ENCODE measurements at places on chromosomes 16 and 17. TPM values are rescaled to one million over a fixed set of nuclear protein-coding genes. Genes with fewer than 3 reads are reported as not detected.
A peak's percentile ranks its signal among the peaks of the same experiment; 100 is the strongest.

- DNase-seq = no peak
Measured at GRCh38 chr17:13952009-13952750, 117.1 kb upstream of the COX10 start.

- DNase-seq = no peak
Measured at GRCh38 chr17:75853433-75853832, 1.7 kb downstream of the WBP2 start.

- peak; percentile 72 for DNase-seq
Measured at GRCh38 chr17:41697122-41697962, 8.7 kb downstream of the EIF1 start.

DNA sequence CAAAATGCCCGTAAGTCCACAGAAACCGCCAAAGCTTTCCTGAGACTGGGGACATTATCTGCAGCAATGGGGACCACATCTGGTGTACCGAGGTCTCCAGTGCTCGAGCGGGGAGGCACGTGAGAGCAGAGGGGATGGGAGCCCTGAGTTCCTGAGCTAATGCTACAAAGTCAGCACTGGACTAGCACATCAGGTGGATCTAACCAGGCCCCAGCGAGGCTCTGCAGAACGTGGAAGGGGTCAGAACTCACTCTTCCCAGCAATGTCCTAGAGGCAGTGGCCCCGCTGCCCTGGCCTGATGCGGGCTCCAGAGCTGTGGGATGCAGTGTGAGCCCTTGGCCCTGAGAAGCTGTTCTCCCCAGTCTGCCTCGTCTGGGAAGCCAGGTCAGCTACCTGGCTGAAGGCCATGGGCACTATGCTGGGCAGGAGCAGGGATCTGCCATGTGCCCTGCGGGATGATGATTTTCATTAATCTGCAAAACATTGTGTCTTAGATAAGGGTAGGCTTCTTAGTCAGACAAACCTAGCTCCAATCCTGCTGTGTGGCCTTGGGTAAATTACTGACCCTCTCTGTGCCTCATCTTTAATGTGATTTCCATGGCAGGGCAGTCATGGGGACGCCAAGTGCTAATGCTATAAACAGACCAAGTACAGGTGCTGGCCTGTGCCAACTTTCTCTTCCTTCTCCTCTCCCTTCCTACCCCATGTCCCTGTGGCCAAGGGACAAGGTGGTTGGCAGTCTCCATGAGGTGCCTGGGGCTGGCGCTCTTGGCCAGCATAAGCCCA is 40.1 kb upstream of the SLC38A10 start:
- DNase-seq = no peak

DNA sequence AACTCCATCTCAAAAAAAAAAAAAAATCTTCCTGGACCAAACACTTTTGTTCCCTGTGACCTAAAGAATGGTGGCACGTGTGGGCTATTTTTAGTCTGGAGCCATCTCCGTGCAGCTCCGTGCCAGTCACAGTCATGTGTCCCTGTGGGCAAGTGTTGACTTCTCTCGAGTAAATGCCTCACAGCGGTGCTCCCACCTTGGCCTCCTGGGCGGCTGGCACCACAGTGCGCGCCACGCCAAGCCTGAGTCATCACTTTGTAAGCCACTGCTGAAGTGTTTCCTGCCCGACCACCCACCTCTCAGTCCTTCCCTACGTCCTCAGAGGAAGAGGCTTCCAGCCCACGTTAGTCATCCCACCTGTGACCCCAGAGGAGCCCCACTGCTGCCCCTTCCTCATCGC is 10.9 kb upstream of the HEXD start:
- no peak for DNase-seq

- DNase-seq = peak; percentile 28
Measured at GRCh38 chr16:49466881-49467280, 93.3 kb downstream of the C16orf78 start.

- no peak for DNase-seq
Measured at GRCh38 chr16:27754788-27755690, 205.1 kb downstream of the KATNIP start.

- DNase-seq = no peak
Measured at GRCh38 chr16:183005-183404, 2.7 kb downstream of the HBQ1 start.

GRCh38 chr17:2435862-2436261 is 35.0 kb upstream of the MNT start:
- no peak for DNase-seq

DNA sequence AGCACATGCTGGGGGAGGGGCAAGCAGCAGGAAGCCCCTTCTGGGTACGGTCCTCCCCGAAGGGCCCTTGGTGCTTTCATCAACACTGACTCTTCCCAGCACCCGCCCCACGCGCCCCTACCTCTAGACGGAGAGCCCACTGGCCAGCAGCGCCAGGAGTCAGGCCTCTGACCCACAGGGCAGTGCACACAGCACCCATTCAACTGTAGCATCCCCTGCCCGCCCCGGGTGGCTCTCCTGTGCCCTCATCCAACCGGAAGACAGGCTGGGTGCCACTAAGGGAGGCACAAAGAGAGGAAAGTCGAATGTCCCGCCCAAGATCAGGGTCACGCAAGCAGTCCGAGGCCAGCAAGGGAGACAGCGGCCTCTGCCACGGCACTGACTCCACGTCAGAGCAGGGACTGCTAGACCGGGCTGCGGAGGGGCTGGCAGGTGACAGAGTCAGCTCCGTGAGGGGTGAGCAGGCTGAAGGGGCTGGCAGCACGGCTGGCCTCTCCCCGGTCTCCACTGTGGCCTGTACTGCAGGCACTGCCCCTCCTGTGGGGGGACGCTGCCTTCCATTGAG is 9.8 kb downstream of the MSRB1 start:
- DNase-seq = no peak

GRCh38 chr16:53773881-53774280 is 69.9 kb downstream of the FTO start:
- DNase-seq = no peak

DNA sequence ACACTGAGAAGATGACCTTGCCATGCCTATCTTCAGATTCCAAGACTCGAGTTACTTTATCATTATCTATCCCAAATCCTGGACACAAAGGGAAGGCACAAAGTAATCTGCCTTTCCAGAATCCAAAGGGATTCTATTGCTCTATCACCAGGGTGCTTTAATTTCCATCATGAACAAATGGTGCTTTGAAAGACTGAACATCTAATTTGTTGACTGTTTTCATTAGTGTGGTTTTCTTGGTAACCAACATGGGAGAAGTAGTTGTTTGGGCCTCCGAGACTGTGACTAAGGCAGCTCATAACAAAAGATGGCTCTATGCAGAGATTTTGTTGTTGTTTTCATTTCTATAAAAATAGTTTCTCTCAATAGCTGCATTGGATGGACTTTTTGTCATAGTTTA is 441.0 kb upstream of the SOX9 start:
- DNase-seq = no peak

- no peak for DNase-seq
Measured at GRCh38 chr17:35725802-35726126, 5.7 kb upstream of the RASL10B start.

DNA sequence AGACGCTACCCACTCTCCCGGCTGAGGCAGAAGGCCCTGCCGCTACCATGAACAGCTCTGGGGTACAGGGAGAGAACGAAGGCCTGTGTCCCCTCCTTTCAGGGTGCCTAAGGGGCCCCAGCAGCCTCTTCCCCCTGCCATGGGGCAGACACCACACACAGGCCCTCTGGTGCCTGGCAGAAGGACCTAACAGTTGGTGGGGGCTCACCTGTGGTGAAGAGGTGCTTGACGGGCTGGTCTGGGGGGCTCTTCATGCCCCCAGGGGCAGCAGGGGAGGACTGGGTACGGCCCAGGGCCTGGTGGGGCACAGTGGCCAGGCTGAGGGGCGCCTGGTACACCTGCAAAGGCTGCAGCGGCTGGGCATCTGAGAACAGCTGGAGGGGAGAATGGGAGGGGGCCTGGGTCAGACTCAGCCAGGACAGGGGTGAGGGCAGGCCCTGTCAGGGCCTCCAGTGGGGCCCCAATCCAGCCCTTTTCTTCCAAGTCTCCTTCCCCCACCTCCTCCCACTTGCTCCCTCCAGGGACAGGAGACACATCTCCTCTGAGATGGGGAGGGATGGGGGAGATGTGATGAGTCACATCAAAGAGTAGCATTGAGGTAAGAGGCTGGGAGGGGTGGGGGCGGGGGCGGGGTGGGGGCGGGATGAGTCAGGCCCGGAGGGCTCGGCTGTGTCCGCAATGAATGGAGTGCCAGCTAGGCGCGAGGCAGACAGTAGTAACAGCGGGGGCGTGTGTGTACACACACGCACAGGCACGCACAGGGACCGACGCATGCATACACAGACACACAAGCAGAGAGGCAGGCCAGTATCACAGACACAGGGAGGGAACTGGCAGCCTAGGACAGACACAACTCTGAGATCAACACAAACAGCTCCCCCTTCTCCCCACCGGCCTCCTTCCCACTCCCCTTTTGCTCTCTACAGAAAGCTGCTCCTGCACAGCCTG is 16.1 kb downstream of the G6PC3 start:
- DNase-seq = no peak

GRCh38 chr17:83034525-83034924 is 44.9 kb upstream of the METRNL start:
- peak; percentile 34 for DNase-seq

DNA sequence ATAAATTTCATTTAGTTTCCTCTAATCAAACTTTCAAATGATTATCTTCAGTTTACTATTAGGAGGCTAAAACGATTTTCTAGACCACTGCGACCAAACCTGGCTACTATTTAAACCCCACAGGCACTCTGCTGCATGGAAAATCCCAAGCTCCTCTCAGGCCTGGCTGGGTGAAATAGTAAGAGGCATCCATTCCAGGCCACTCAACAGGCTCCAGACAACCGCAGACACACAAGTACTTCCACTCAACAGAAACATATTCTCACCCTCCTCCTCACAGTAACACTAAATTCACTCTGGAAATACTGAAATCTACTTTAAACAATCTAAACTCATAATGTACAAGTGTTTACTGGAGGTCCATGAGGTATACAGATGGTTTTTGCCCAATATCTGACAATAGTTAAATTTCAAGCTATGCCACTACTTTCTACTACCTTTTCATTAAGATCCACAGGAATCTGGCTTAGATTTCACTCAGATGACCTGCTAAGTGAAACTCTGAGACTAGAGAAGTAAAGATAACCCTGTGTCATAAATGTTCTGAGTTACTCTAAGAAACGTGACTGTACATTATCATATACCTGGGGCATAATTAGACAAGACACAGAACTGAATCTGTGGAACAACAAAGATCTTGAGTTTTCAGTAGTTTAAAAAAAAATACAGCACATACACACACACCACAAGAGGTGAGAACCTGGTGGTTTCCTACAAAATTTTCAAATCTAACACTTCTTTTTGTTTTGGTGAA is 10.4 kb downstream of the VPS53 start:
- no peak for DNase-seq

DNA sequence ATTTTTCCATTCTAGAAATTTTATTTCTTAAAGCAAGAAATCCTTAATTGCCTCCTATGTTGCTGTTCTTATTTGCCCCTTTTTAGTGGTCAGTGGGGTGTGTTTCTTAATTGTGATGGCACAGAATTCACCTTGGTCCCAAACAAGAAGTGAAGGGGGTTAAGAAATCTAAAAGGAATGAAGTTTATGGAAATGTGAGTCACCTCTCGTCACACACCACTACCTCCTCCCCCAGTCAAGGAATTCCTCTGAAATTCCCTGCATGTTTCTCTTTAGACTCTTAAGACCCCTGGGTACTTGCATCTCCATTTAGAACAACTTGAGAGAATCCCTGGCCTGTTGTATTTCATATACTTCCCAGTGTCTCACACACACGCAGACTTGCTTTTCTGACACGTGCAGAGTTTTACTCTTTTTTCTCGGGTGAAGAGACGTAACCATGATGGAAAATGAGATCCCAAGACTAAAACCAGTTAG is 247.4 kb downstream of the PRKCA start:
- no peak for DNase-seq

DNA sequence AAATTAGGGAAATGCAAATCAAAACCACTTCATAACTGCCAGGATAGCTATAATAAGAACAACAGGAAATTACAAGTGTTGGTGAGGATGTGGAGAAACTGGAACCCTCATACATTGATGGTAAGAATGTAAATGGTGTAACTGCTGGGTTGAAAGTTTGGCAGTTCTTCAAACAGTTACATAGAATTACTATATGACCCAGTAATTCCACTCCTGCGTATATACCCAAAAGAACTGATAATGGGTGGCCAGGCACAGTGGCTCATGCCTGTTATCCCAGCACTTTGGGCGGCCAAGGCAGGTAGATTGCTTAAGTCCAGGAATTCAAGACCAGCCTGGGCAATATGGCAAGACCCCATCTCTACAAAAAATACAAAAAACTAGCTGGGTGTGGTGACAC is 4.5 kb upstream of the CMTM4 start:
- no peak for DNase-seq

DNA sequence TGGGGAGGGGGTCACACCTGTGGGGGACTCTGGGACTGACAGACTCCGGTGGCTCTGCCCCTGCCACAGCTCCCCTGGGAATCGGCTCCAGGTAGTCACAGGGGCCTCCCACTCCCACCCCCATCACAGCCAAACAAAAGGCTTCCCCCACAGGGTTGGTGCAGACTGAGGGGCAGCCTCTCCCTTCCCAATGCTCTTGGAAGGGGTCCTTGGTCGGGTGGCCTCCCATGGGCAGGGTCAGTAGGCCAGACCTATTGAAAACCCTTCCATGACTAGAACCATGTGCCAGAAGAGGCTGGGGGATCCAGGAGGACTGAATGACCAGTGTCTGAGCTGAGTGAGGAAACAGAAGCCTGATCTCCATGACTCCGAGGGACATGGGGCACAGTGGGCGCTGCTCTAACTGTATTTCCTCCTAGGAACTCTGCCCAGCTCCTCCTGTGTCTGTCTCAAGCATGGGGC is 28.6 kb downstream of the TK2 start:
- DNase-seq = no peak

Gene TP53TG3
- total RNA-seq = not detected

Gene CARD14
- total RNA-seq = 19.3 TPM

Gene ZNF385C
- total RNA-seq = 1.2 TPM

Gene KRT17
- 223 TPM for total RNA-seq

Gene RGS11
- 4.5 TPM for total RNA-seq

Gene TNS4
- 53.1 TPM for total RNA-seq

Gene MEOX1
- 9.8 TPM for total RNA-seq

Gene DOC2A
- 3.1 TPM for total RNA-seq

Gene CCL2
- total RNA-seq = 31.7 TPM

Gene SLC38A8
- not detected for total RNA-seq

Gene GUCY2D
- 0.81 TPM for total RNA-seq

Gene OR1F1
- total RNA-seq = not detected

Gene ZG16B
- 31.8 TPM for total RNA-seq

Gene KRT33B
- total RNA-seq = not detected

Gene PCGF2
- total RNA-seq = 54.5 TPM

Gene RNF151
- total RNA-seq = not detected

Gene CNGB1
- 1.5 TPM for total RNA-seq

Gene SDR42E2
- total RNA-seq = 0.18 TPM

Gene TANC2
- total RNA-seq = 177 TPM

Gene CLDN6
- total RNA-seq = not detected

All from ureter (tissue), 1 donor.